ENCODE measurements at places on chromosomes 3 and 15. TPM values are rescaled to one million over a fixed set of nuclear protein-coding genes. Genes with fewer than 3 reads are reported as not detected.

The SLC27A2 gene
- total RNA-seq: not detected

The ZDHHC23 gene
- total RNA-seq: 2.7 TPM

The ATP13A5 gene
- not detected for total RNA-seq

The CCDC54 gene
- not detected for total RNA-seq

- no peak for DNase-seq
Observed at GRCh38 chr3:160398820-160399124, 253 bp downstream of the IFT80 start.

DNA sequence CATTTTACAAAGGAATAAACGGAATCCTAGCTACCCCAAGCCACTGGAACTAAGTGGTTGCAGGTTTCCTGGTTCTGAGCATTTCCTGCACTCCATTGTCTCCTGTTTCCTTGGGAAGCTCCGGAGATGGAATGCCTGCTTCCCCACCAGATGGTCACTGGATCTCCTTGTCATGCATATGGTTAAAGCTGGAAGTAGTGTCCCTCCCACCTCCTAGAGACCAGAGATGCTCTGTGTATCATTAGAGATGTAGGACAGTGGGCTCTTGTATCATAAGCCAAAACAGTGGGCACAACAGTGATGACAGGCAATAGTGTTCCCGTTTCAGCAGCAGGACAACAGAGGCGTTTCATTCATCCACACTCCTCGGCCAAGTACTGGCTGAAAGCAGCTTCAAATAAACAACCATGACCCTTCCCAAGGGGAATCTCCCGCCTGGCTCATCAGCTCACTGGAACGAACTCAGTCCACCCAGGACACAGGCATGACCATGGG lies 136.2 kb upstream of the EIF1B start:
- DNase-seq: no peak

GRCh38 chr3:39104961-39105686 lies 2.3 kb downstream of the GORASP1 start:
- DNase-seq: no peak

- DNase-seq: peak; percentile 42
Observed at GRCh38 chr15:51075364-51075763, 19.3 kb downstream of the TNFAIP8L3 start.

DNA sequence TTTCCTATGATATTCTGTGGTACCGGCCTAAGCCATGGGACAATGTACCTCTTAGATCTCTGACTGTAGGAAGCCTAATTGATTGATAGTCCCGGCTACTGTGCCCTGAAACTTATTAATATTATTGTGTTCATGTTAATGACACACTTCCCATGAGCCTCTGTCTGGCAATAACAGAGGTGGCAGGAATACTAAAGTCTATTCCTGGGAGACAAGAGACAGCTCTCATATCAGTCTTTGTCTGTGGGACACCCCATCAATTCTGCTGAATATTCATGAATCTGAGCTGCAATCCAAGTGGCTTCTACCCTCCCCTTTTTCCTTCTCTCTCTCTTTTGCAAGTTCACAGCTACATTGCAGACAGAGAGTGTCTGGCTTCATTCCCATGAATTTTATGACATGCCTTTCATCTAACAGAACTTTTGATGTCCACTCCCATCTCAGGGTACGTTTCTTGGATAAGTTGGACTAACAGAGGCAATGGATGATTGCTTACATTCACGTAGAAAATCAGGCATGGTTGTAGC lies 907.5 kb downstream of the ZPLD1 start:
- no peak for DNase-seq

DNA sequence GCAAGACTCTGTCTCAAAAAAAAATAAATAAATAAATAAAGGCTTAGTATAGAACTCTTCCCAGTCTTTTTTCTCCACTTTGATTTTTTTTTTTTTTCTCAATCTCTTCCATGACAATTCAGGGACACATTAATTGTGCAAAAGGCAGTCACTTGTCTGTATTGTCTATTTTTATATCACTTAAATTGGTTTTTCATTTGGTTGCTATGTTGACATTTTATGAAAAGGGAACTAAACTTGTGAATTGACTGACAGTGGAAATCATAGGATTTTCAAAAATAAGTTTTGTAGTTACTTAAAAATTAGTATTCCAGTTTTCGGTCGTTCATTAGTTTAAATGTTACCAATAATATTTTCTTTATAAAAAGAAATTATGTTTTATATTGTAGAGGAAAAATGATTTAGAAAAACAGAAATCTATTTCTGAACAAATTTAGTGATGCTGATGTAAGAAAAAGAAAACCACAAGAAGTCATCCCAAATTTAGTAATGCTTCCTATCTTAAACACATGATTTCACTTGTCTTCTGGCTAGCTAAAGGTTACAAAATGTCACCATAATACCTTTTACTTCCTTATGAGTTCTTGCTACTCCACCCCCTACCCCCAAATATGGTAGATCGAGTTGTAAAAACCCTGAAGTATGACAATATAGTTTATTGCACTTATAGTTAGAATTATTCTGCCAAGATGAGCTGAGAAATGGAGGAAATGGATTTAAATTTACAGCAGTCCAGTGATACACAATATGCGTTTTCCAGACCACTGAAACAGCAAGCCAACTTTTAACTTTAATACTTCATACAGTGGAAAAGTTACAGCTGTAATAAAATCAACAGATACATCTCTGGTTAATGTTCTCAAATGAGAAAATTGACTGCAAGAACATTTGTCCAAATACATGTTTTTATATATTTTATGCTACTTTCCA lies 37.0 kb downstream of the PPARG start:
- no peak for DNase-seq

- no peak for DNase-seq
Observed at GRCh38 chr3:145900056-145900829, 260.7 kb downstream of the PLOD2 start.

DNA sequence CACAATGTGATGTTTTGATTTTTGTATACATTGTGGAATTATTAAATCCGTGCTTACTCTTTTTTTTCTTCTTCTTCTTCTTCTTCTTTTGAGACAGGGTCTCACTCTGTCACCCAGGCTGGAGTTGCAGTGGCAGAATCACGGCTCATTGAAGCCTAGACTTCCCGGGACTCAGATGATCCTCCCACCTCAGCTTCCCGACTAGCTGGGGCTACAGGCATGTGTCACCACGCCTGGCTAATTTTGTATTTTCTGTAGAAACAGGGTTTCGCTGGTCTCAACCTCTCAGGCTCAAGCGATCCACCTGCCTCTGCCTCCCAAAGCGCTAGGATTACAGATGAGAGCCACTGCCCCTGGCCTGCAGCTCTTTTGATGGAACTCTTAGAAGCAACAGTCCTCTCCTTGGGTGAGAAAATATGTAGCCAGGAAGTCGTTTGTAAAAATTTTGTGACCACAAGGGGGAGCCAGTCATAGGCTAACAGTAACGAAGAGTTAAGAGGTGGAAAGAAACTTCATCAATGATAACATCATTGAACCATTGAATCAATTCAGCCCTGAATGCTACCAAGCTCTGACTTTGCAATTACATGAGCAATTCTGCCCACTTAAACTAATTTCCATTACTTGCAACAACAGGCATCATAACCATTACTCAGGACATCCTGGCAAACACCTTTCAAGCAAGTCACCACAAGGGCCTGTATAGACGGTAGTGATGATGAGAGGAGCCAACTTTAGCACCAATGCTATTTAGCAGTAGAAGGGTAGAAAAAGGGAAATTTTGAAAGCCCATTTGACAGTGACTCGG lies 16.7 kb upstream of the CMTM7 start:
- DNase-seq: no peak

GRCh38 chr15:29142129-29142747 lies 127.4 kb downstream of the NSMCE3 start:
- no peak for DNase-seq

DNA sequence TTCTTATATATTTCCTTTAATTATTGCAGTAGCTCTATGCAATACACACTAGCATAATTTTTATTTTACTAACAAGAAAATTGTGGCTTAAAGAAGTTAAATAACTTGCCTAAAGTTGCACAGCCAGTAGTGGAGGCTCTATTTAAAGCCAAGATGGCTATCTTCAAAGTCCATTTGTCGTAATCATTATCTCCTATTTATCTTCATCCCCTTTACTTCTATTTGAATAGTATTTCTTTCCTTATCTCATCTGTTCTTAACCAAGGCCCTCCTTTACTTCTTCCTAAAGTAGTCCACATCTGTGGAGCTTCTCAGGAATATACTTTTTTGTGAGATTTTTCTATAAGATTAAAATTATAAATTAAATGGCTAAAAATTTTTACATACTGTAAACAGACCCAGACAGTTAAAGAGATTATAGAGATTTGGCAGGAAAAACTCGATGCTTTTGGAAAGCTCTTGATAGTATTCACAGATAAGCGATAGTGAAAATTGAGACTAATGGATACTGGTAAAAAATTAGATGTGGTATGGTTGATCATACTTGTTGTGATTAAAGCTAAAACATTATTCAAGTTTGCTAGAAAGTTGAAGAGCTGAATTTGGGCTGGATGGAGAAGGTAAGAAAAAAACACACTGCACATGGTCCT lies 129.2 kb downstream of the ZNF609 start:
- no peak for DNase-seq

- DNase-seq: no peak
Observed at GRCh38 chr15:67788986-67789385, 36.3 kb upstream of the SKOR1 start.

DNA sequence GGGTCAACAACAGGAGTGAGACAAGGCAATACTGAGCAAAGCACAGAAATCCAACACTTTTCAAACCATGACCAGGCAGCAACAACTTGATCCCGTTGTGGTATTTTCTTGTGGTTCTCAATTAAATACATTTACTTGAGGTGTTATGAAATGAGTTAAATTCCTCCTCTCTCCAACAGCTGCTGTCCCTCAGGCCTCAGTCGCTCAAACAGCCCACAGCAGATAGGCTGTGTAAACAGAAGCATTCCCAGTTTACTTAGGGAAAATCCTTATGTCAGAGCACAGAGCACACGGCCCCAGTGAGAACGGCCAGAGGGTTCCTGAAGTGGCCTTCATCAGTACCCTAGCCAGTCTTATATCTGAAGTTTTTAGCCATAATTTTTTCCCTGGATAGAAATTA lies 359.9 kb downstream of the AGBL1 start:
- no peak for DNase-seq

- DNase-seq: no peak
Observed at GRCh38 chr15:86502301-86502700, 422.6 kb downstream of the AGBL1 start.

- no peak for DNase-seq
Observed at GRCh38 chr3:53996141-53996874, 104.6 kb upstream of the SELENOK start.

DNA sequence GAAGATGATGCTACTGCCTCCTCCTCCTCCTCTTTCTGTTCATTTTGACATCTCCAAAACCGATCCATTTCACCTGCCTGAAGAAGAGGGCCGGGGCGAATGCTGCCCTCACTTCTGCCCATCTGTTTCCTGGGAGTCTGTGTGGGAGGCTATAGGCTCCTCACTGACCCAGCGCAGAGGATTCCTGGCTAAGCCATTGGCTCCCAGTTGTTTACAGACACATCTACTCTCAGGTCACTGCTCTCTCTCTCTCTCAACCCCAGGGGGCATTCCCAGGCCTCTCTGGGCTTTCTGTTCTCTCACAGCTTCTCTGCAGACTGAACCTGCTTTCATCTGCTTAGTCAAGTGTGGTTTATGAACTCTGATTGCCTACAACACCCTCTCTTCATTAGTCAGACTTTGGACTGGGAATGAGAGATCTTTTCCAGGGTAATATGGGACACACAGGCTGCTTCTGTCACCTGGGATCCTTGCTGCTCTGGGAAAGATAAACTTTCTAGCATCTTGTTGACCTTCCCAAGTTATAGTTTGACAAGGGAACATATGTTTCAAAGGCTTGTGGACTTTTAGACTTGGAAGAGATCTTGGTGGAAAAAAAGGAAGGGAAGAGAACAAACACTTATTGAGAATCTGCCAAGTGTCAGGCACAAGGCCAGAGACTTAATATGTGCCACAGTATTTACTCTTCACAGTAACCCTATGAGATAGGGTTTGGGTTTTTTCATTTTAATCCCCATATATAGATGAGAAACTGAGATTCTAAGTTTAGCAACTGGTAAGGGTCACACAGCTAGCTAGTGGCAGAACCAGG lies 30.2 kb upstream of the USP3 start:
- DNase-seq: no peak

DNA sequence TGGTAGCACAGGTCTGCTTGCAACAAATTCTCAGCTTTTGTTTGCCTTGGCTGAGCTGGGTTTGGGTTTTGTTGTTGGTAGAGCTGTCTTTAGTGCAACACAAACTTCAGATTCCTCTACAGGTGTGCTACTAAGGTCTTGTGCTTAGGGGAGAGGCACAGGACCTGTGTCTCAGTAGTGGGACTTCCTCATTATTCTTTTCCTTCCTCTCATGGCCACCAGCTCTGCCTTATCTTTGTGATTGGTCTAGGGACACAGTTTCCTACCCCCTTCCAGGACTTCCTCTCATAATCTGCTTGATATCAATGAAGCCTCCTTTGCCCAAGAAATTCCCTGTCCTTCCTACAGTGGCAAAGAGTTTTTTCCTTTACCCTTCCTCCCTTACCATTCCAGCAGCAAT lies 24.9 kb upstream of the DNAAF4 start:
- no peak for DNase-seq

GRCh38 chr15:61640756-61641155 lies 411.7 kb upstream of the RORA start:
- DNase-seq: no peak

GRCh38 chr3:102529452-102529851 lies 94.6 kb downstream of the ZPLD1 start:
- DNase-seq: no peak

Data from left ventricle myocardium inferior (tissue), 1 donor.